ENCODE measurements at places on chromosomes 7 and 10.

- DNase-seq, result no peak
Measured at GRCh38 chr10:71666639-71667386, 52.8 kb downstream of the C10orf105 start.

GRCh38 chr7:128910569-128910945 lies at the start of gene KCP:
TSS of gene KCP (minus strand) at chr7:128910709. CDS start at chr7:128910676, 33 bp downstream.
- DNase-seq, result no peak

DNA sequence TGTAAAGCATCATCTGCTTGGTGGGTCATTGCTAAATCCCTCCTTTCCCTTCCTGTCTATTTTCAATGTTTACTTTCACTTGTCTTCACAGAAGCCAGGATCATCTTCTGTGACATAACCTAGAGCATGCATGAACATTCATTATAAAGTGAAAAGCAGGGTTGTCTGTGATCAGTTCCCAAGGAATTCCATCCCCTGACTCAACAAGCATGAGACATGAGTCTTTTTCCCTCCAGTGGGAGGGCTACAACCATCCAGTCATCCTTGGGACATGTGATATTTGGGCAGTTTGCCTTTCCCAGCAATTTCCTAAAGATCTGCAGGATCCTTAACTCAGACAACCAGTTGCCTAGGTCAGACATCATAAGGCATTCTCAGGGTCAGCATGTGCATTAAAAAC lies 166.3 kb upstream of the TMEM196 start:
- no peak for DNase-seq

DNA sequence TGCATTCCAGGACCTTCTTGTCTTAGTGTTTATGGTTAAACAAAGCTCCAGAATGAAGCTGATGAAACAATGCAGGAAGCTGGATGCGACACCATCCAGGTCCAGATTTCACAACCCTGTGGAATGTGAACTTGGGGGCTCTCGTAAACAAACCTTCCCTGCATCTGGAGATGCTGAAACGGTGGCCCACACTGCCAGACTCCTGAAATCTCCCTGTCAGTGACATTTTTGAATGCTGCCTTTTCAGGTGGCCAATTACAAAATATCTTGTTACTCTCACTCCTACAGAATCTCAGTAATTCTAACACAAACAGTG lies 18.8 kb downstream of the VIPR2 start:
- DNase-seq, result no peak

- no peak for DNase-seq
Measured at GRCh38 chr10:89373916-89374711, 3.7 kb upstream of the IFIT1B start.
